RWPE1 (cell line): ENCODE measurements at places on chromosomes 6 and 20.

DNA sequence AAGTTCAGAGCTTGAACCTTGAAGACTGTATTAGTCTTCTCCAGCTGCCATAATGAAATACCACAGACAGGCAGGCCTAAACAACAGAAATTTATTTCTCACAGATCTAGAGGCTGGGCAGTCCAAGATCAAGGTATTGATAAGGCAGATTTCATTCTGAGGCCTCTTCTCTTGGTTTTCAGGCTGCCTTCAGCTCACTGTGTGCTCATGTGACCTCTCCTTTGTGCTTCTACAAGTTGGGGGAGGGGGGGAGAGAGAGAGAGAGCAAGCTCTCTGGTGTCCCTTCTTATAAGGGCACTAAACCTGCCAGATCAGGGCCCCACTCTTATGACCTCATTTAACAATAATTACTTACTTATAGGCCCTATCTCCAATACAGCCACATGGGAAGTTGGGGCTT is 102.6 kb upstream of the RSPO3 start:
- no peak for DNase-seq

- DNase-seq: no peak
Observed at GRCh38 chr6:33888183-33888582, 84.4 kb upstream of the MLN start.

DNA sequence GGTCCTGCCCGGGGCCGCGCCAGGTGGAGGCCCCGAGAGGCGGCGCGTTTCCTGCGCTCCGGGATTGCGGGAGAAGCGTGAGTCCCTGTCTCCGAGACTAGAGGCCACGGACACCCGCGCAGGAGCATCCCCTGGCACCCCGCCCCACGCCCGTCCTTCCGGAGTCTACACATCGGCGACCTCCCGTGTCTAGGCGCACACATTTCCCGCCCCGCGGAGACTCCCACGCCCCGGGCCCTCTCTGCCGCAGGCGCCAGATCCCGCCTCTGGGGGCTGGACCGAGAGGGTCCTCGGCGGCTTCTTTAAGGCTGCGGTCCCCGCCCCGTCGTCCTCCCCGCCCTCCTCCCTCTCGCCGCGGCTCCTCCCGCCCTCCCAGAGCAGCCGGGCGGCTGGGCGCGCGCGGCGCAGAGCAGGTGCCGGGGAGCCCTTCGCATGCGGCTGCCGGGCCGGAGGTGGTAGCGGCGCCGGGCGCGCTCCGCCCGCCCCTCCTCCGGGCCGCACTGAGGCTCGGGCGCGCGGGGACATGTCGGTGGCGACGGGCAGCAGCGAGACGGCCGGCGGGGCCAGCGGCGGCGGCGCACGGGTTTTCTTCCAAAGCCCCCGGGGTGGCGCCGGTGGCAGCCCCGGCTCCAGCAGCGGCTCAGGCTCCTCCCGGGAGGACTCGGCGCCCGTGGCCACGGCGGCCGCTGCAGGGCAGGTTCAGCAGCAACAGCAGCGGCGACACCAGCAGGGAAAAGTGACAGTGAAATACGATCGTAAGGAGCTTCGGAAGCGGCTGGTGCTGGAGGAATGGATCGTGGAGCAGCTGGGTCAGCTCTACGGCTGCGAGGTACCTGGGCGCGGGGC is at the start of gene PPP1R14C:
PPP1R14C (plus strand) TSS at position 375 of the 846 bp plus-strand sequence; CDS start at position 524, 149 bp downstream.
- peak; percentile 69 for DNase-seq

- DNase-seq: no peak
Observed at GRCh38 chr6:166630462-166630861, 3.4 kb upstream of the RPS6KA2 start.

- no peak for DNase-seq
Observed at GRCh38 chr6:165013701-165014100, 295.7 kb downstream of the C6orf118 start.
